Renal cortex interstitium (tissue), 15 donors: ENCODE measurements at places on chromosomes 12 and 14. TPM values are rescaled to one million over a fixed set of nuclear protein-coding genes. Genes with fewer than 3 reads are reported as not detected.

Gene MANSC4
- polyA plus RNA-seq: 0.16 TPM

Gene VRK1
- 24.1 TPM for polyA plus RNA-seq

GRCh38 chr12:67442896-67443295 lies 173.7 kb downstream of the CAND1 start:
- no peak for DNase-seq

DNA sequence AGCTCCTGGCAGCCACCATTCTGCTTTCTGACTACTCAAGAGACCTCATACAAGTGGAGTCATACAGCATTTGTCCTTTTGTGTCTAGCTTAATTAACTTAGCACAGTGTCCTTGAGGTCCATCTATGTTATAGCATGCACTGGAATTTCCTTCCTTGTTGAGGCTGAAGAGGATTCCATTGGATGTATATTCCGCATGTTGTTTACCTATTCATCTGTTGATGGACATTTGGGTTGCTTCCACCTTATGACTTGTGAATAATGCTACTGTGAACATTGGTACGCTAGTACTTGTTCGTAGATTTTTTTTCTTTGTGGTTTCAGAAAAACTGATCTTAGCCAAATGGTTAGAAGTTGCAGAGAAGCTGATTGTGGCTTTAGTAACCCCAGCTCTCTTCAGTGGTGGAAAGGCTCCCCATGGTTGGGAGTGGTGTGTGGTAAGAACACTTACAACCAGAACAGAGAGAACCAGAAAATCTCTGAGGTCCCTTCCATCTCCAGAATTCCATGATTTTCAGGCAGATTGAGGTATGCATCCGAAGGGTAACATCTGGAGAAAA lies 118.4 kb downstream of the SAMD4A start:
- DNase-seq: no peak

DNA sequence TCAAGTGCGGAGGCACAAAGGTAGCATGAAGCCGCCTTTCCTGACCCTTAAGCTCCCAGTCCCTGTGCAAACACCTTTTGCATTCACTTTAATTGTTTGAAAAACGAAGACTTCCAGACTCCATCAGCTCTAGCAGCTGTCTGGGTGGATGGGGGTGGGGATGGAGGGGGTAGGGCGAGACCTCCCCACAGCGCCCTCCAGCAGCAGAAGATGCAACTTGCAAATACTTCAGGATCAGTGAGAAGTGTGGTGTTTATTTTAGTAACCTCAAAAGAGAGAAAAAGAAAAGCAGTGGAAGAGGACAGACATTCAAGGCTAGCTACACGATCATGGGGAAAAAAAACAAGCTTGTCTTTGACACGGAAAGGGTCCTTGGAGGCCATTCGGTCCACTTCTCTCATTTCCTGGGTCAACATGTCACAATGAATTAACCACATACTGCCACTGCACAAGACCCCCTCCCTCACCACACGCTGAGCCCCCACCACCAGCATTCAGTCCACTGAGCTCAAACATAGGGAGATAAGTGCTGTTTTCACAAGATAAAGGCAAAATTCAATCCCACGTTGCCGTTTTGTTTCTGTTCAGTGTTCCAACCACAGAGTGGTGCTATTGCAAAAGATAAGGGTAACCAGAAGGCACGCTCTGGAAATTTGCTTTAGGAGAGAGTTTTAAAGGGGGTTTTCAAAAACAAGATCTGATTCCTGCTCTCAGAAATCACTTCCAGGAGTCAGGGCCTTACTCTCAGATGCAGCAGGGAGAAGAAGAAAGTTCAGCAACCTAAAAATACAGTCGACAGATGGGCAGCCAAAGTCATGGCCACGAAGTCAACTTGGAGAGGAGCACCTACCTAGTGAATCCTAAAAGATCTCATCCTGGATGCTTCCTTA lies 3.3 kb upstream of the NTF3 start:
- DNase-seq: no peak

- DNase-seq: no peak
Measured at GRCh38 chr14:76677534-76678145, 83.6 kb upstream of the VASH1 start.
